ENCODE measurements at places on chromosomes 11 and 22.

GRCh38 chr11:61087426-61088119, 14.7 kb upstream of the CD5 start:
- DNase-seq = no peak

DNA sequence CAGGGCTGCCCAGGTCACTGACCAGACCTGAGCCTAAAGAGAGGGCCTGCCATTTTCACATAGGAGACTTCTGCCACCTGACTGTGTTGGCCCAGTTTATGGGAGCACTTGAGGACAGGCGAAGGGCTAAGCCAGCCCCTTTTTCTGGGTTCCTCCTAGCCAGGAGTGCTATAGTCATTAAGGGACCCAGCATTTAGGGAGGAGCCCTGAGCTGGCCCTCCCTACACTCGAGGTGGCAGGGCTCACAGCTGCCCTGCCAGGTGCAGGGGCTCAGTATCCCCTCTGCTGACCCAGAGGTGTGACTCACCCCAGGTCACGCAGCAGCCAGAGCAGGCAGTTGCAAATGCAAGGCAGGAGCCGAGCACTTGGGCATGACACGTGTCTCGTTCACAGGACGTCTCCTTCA, 86.3 kb upstream of the CRYBB3 start:
- DNase-seq = peak; percentile 6

- DNase-seq = no peak
Measured at GRCh38 chr11:13347901-13348300, 70.3 kb downstream of the BMAL1 start.

DNA sequence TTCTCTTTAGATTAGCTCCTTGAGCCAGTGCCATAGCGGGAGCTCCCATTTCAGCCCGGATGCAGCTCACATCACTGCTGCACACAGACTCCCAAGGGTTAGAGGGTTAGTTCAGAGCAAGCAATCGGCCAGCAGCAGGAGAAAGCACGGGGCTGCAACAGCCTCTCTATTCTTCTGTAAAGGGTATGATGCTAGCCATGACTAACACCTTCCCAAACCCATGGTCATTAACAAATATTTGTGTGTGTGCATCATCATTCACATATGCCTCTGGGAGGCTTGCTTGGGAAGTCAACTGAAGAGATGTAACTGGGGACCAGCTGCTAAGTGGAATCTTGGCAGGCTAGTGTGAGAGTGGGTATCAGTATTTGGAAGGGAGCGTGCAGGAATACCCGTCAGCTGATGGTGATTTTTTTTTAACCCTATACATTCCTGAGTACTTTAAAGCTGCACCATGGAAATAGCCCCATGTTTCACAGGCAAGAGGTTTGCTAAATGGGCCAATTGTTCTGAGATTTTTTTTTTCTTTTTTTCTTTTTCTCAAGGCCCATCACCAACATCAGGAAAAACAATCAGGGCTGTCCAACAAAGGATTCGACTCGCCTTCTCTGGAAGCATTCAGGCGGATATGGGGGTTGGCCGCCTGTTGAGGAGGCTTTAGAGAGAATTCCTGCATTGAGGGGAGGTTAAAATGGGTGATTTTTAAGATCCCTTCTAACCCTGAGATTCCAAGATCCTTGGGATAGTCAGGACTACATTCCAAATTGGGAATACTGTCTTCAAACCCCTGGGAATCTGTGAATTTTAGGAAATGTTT, 33.2 kb upstream of the CCDC89 start:
- DNase-seq = no peak

GRCh38 chr11:83403691-83404389, 117.7 kb upstream of the CCDC90B start:
- DNase-seq = no peak

DNA sequence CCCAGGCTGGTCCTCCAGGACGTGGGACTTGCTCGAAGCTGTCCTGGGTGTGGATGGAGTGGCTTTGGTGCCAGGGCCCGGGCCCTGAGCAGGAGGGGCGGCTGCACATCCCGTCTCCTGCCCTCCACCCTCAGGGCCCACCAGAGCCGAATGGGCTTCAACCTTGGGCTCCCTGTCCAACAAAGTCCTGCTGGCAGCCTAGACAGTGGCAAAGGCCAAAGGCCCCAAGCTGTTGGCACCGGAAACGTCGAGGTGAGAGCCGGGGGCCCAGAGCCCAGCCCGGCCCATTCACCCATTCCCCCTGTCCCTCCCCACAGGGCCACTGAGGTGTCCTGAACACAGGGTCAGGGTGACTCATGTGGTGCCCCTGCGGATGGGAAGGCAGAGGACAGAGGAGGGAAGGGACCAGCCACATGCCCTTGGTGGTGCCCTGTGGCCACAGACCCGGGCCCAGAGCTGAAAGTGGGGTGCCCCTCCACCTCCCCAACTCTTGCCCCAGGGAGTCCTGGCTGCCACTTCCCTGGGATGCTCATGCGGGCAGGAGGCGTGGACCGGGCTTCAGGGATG, 9.1 kb downstream of the TSPAN32 start:
- no peak for DNase-seq

- DNase-seq = no peak
Measured at GRCh38 chr11:35838071-35838470, 105.8 kb upstream of the LDLRAD3 start.

DNA sequence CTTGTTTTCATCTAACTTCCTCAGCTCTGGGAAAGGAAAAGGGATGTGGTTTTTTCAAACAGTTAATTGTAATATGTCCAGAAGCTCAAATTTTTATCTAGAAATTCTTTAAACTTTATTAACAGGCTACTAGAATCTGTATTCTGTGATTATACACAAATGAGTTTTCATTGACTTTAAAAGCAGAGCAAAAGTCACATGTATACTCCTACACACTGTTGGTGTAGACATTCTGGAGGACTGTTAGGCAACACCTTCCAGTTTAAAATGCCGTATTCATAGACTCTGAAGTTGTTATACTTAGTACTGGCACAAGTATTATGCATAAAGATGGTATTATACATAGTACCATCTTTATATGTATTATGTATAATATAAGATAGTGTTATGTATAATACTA, 64.9 kb downstream of the SPECC1L start:
- DNase-seq = no peak

- DNase-seq = no peak
Measured at GRCh38 chr11:69361048-69361447, 67.1 kb downstream of the MYEOV start.

- no peak for DNase-seq
Measured at GRCh38 chr11:101880222-101880621, 34.6 kb upstream of the CEP126 start.

- no peak for DNase-seq
Measured at GRCh38 chr11:64407221-64407620, 48.3 kb downstream of the RPS6KA4 start.

- no peak for DNase-seq
Measured at GRCh38 chr22:17997456-17997855, 26.9 kb downstream of the MICAL3 start.

DNA sequence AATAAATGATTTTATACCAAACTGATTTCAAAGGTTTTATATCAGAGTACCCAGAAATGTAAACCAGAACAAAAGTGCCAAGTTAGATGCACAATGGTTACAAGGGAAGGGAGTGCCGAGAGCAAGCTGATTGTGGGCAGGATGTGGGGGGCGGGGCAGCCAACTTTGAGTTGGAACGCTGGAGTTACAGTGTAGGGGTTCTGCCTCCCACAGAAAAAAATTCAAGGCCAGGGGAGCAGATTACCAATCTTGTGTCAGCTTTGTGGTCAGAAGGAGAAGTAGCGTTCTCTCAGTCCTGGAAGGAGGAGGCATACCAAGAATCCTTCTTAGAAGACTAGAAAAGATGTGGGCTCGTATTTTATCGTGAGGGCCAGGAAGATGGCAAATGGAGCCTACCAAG, 15.9 kb upstream of the POU2AF2 start:
- peak; percentile 36 for DNase-seq

DNA sequence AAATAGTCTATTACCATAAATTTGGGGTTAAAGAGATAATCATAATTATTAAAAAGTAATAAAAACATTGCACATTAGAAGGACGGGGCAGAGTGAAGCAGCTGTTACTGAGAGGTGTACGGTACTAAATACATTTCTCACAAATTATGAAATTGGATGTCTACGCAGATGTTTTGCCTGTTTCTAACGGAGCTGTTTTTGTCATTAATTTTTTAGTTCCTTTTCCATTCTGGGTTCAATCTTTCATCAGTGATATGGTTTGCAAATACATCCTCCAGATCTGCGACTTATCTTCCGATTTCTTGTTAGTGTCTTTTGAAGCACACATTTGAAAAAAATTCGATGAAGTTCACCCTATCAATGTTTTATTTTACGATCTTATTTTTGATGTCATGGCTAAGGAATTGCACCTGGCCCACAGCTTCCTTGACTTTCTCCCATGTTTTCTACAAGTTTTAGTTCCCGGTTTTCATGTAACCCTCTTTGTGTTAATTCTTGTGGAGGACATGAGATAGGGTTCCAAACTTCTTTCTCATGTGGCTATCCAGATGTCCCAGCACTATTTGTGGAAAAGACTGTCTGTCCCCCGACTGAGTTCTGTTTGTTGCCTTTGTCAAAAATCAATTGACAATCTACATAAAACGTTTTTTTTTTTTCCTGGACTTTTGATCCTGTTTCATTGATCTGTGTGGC, 21.3 kb upstream of the KRTAP5-6 start:
- DNase-seq = no peak

DNA sequence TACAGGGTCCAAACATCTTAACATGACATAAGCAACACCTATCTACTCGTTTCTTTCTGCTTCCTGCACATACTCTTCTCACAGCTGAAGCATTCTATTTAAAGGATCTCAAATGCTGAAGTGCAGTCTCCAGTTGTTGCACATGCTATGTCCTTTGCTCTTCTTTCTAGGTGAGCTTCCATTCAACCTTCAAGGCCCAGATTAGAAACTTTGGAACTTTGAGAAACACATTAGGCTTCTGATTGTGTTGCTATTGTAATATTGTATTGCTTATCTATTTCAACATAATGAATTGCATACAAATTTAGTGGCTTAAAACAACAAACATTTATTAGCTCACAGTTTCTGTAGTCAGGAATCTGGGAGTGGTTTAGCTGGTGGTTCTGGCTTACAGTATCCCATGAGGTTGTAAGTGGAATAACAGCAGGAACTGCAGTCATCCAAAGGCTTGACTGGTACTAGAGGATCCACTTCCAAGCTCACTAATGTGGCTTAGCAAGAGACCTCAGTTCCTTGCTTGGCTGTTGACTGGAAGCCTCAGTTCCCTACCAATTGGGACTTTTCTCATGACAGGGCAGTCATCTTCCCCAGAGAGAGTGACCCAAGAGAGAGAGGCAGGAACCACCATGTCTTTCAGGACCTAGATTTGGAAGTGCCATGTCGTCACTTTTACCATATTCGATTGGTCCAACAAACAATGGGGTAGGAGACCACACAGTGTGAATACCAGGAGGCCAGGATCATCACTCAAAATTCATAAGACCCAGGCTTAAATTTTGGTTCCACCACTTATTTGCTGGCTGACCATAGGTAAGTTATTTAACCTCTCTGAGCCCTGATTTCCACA, 27.2 kb upstream of the RASSF10 start:
- DNase-seq = no peak

GRCh38 chr22:41184679-41185078, 20.4 kb upstream of the L3MBTL2 start:
- no peak for DNase-seq

- DNase-seq = no peak
Measured at GRCh38 chr11:120448240-120448639, 63.3 kb upstream of the GRIK4 start.

GRCh38 chr22:46054091-46055073, 77.4 kb upstream of the WNT7B start:
- DNase-seq = peak; percentile 70

GRCh38 chr11:74775762-74776161, 27.1 kb downstream of the RNF169 start:
- no peak for DNase-seq

GRCh38 chr11:9200471-9200870, 64.7 kb downstream of the DENND5A start:
- no peak for DNase-seq

- DNase-seq = no peak
Measured at GRCh38 chr22:18977824-18978425, 41.8 kb upstream of the PRODH start.

DNA sequence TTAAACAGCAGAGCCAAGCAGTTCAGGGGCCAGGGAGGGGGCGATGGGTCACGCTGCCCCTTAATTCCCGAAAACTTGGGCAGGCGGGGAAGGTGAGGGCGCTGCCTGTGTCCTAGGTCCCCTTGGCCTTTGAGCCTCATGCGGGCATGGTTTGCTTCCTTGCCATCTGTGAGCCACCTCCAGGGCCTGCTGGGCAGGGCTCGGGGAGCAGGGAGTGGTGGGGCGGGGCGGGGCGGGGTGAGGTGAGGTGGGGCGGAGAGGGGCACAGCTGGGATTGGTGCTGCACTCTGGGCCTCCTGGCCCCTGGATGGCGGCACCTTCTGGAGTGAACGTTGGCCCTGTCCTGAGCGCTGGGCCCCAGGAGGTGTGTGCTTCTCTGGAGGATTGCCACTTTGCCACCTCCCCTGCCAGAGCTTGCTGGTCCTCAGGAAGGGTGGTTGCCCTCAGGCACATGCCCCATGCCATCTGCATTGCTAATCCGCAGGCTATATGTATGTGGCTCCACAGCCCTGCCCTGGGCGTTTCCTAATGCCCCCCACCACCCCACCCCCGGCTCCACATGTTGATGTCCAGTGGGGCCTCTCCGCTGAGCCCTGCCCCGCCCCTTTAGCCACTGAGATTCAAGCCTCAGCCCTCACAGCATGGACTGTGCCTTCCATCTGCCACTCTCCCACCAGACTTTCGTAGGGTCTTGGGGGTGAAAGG, 352.5 kb downstream of the TBC1D22A start:
- DNase-seq = no peak

DNA sequence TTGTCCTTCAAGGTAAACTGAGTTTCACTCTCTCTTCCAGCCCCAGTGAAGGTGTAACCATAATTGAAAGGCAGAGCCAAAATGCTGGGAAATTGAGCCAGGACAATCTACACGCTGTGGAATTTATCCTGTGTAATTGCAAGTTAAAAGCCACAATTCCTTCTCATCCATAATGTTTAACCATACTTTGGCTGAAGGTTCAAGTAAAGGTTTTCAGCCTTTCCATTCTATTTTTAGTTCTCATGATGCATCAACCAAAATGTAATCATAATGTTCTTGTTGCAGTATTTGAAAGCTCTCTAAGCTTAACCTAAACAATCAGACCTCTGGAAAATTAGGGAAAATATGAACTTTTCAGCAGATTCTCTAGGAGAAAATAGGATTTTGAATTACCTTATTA, 14.0 kb upstream of the ARHGAP42 start:
- DNase-seq = no peak

- DNase-seq = no peak
Measured at GRCh38 chr22:32030518-32031247, 12.4 kb upstream of the SLC5A1 start.
